ENCODE measurements at places on chromosomes 3 and 15. TPM values are rescaled to one million over a fixed set of nuclear protein-coding genes. Genes with fewer than 3 reads are reported as not detected.

OSBPL10 gene
- total RNA-seq = 5.4 TPM

KLHL6 gene
- 26.8 TPM for total RNA-seq

CELF6 gene
- 0.16 TPM for total RNA-seq

DNA sequence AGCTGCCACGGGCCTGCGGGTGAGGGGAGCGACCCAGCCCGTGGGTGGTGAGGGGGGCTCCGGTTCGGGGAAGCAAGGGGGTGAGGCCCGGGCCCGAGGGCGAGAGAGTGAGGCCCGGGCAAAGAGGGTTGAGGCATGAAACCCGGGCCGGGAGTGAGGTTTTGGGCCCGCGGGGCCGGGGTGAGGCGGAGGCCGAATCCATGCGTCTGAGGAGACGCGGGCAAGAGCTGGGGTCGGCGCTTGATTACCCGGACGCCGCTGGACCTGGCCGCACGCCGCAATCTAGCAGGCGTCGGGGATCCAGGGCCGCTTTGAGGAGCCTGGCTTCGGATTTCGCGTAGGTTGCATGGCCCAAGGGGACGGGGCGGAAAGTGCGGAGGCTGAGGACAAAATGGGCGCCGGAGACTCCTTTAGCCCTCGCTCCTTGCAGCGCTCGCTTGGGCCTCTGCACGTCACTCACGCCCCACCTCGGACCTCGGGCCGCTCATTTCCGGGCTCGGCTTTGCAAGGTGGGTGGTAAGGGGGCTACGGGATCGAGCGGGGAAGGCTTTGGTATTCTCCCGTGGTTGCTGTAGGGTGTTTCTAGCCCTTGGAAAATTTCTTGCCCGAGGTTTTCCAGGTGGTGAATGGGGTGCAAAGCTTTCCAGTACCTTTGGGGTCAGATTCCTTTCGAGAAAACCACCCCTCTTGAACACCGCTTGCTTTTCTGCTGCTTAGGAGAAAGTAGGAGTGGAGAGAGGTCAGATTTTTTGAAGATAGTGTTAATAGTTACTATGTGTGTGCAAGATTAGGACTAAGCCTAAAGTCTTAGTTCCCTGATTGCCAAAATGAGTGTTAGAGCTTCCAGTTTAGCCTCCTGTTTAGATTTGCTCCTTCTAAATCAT, 827 bp downstream of the SLC25A36 start:
- peaks cover 23% of the 10 kb centered on the region for H3K36me3 ChIP-seq
- peaks cover 41% of the 10 kb centered on the region for H3K4me1 ChIP-seq

- no peaks in the 10 kb centered on the region for H3K36me3 ChIP-seq
- no peak overlapping the region for H3K4me3 ChIP-seq
- H3K27me3 ChIP-seq = no peaks in the 10 kb centered on the region
Observed at GRCh38 chr15:97623091-97623661, 337.3 kb upstream of the ARRDC4 start.

GRCh38 chr3:181176601-181177000, 187.1 kb upstream of the DNAJC19 start:
- H3K36me3 ChIP-seq = no peaks in the 10 kb centered on the region
- H3K27ac ChIP-seq = no peak overlapping the region
- peaks cover 12% of the 10 kb centered on the region for H3K27me3 ChIP-seq
- no peaks in the 10 kb centered on the region for H3K4me1 ChIP-seq
- no peak overlapping the region for H3K4me3 ChIP-seq
- DNase-seq = peak; percentile 27
